Gastrocnemius medialis (tissue), 4 donors: ENCODE measurements at places on chromosomes 16 and 17. TPM values are rescaled to one million over a fixed set of nuclear protein-coding genes. Genes with fewer than 3 reads are reported as not detected.

DNA sequence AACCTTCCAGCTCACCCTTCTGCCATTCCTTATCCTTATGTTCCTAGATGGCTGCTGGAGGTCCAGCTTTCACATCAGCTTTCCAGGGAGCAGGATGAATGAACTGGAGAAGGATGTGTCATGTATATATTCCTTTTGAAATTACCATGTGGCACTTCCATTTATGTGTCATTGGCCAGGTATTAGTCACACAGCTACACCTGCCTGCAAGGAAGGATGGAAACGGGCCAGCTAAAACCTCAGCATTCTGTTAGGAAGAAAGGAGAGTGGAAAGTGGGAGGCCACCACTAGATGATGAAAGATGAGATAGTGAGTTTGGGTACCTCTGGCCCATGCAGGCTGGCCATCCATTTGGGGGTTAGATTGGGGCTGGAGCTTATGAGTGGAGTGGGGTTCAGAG is 67.5 kb downstream of the KSR1 start:
- no peaks in the 10 kb centered on the region for H3K36me3 ChIP-seq
- H3K27me3 ChIP-seq, result no peaks in the 10 kb centered on the region
- H3K4me3 ChIP-seq, result no peak overlapping the region
- no peaks in the 10 kb centered on the region for H3K4me1 ChIP-seq
- DNase-seq, result no peak

- H3K36me3 ChIP-seq, result no peaks in the 10 kb centered on the region
- H3K27me3 ChIP-seq, result no peaks in the 10 kb centered on the region
- H3K4me1 ChIP-seq, result peaks cover 11% of the 10 kb centered on the region
- DNase-seq, result no peak
Measured at GRCh38 chr16:11169641-11170040, 86.4 kb downstream of the SOCS1 start.

DNA sequence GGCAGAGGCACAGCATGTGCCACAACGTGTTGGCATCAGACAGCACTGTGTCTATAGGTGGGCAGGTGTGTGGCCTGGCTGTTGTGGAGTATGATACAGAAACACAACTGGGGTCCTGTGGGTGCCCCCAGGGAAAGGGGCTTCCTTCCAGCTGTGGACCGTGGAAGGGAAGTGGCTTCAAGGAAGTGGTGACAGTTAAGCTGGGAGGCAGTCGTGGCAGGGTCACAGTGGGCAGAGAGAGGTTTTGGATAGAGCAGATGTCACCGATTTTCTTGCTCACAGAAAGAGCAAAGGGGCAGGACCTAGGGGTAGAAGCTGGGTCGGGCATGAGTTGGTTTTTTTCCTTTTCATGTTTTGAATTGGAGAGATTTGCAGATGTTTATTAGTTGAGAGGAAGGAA is 11.2 kb upstream of the ORAI3 start:
- no peak overlapping the region for H3K4me3 ChIP-seq
- peaks cover 5% of the 10 kb centered on the region for H3K4me1 ChIP-seq
- H3K27ac ChIP-seq, result no peak overlapping the region
- no peaks in the 10 kb centered on the region for H3K27me3 ChIP-seq
- no peak for DNase-seq

DNA sequence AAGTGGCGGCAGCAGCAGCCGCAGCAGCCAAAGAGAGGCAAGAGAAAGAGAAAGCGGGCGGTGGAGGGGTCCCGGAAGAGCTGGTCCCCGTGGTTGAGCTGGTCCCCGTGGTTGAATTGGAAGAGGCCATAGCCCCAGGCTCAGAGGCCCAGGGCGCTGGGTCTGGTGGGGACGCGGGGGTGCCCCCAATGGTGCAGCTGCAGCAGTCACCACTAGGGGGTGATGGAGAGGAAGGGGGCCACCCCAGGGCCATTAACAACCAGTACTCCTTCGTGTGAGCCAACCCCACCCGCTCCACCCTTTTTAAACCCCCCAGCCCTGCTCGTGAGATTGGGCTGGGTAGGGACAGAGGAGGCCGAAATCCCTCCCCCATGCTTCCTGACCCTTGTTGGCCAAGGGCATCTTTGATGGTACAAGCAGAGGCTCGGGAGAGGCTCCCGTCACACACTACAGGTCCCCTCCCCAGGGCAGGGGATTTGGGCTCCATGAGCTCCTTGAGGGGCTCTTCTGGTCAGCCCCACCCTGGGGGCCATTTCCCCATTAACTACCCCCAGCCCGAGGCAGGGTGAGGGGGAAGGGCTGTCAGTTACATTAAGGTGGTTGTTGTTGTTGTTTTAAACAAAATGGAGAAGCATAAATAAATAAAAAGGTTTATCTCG is 4.6 kb upstream of the ATP2A1 start:
- H3K27me3 ChIP-seq, result no peaks in the 10 kb centered on the region
- no peak for DNase-seq
- peaks cover 44% of the 10 kb centered on the region for H3K36me3 ChIP-seq
- H3K4me1 ChIP-seq, result peaks cover 38% of the 10 kb centered on the region

AANAT gene
- total RNA-seq, result not detected

INPP5K gene
- total RNA-seq, result 109 TPM
